ENCODE measurements at places on chromosomes 1 and 21.
A peak's percentile ranks its signal among the peaks of the same experiment; 100 is the strongest.

GRCh38 chr1:237685551-237685950 lies 205.2 kb downstream of the ZP4 start:
- no peak for DNase-seq

DNA sequence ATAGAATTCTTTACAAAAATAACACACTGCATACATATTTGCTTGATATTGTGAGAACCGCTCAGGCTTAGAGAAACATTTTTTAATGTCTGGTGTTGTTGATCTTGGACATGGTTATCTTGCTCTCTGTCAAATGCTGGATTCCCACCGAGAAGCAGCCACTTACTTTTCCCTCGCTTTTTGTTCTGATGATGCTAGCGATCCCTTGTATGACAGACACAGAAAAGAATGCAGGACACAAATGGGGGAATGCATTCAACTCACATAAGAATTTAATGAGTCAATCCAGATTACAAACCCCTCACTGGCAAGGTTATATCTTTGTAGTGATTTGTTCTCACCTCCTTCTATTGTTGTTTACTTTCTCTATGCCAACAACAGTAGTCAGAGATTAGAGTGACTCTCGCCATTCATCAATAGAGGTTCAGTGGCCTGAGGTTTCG lies 76.8 kb upstream of the AKT3 start:
- no peak for DNase-seq

GRCh38 chr1:41404308-41404761 lies 43.1 kb downstream of the FOXO6 start:
- peak; percentile 63 for DNase-seq

DNA sequence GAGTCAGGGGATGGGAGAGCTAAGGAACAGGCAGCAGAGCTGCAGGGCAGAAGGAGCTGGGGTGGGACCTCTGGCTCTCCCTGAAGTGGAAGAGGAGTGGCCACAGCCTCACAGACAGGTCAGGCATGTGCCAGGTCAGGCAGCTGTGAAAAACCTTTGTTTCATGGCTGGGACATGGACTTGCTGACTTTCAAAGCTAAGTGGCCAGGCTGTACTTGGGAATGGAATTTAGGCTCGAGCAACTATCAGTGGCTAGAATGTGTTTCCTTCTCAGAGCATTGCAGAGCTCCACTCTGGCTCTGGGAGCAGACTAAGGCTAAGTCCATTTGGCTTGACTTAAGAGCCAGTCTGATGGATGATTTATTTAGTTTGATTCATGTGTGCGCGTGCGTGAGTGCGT lies 385.1 kb downstream of the LMX1A start:
- no peak for DNase-seq

DNA sequence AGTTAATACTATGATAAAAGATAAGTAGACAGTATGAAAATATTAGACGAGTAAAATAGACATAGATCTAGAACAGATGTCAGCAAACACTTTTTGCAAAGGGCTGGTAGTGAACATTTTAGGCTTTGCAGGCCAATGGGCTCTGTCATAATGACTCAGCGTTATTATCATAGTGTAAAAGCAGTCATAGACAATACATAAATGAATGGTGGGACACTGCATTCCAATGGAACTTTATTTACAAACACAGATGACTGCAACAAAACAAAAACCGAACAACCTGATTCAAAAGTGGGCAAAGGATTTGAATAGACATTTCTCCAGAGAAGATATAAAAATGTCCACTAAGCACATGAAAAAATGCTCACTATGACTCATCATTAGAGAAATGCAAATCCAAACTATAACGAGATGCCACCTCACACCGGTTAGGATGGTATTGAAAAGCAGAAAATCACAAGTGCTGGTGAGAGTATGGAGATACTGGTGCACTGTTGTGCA lies 7.3 kb downstream of the GSTM5 start:
- DNase-seq: no peak

DNA sequence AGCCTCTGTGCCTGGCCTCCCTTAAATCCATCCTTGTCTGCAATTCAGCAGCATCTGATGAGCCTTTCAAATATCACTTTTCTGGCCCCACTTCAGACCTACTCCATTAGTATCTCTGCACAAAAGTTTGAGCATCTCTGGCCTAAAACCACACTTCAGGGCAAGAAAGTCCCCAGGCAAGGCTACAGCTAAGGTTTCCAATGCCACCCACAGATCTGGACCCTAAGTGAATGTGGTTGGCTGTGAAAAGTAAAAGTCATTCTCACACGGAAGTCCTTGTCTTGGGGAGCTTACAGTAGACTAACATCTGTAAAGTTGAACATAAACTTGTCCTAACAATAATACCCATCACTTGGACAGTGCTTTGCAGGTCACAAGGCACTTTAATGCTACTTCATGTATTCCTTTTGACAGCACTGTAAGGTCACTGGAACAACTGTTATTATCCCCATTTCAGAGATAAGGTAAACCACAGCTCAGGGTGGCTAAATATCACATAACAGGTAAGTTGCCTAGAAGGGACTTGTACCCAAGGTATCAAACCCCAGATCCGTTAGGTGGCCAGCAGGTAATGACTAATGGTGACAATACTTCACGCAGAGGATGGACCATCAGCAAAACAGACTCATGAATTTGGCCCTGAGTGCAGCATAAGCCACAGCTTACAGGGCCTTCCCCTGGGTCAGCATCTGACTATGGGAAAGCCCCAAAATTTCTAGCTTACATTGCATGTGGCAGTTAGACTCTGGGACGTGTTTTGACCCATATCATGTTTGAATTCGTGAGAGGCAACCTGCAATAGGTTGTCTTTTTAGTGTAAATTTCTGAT lies 356.0 kb downstream of the HHAT start:
- DNase-seq: no peak

DNA sequence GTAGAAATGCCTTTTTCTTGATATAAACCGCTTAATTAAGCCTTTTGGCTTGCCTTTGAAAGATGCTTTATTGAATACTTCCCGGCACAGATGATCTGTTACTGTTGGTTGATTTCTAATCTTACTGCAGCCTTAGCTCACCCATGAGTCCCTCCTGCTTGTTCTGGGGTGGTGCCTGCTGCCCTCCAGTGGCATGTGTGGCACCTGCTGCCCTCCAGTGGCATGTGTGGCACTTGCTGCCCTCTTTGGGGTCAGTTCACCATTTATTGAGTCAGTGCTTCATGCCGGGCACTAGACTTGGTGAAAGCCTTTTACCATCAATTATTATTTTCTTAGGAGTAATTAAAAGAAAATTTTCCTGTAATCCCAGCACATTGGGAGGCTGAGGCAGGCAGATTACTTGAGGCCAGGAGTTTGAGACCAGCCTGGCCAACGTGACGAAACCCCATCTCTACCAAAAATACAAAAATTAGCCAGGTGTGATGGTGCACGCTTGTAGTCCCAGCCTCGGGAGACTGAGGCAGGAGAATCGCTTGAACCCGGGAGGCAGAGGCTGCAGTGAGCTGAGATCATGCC lies 54.3 kb downstream of the ADARB1 start:
- peak; percentile 21 for DNase-seq

DNA sequence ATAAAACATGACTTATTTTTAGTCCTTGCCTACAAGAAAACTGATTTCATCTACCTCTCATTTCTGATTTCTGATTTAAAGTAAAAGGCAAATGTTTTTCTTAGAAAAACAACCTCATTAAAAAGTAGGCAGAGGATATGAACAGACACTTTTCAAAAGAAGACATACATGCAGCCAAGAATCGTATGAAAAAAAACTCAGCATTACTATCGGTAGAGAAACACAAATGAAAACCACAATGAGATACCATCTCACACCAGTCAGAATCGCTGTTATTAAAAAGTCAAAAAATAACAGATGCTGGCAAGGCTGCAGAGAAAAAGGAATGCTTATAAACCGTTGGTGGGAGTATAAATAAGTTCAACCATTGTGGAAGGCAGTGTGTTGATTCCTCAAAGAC lies 16.2 kb downstream of the ODR4 start:
- no peak for DNase-seq

DNA sequence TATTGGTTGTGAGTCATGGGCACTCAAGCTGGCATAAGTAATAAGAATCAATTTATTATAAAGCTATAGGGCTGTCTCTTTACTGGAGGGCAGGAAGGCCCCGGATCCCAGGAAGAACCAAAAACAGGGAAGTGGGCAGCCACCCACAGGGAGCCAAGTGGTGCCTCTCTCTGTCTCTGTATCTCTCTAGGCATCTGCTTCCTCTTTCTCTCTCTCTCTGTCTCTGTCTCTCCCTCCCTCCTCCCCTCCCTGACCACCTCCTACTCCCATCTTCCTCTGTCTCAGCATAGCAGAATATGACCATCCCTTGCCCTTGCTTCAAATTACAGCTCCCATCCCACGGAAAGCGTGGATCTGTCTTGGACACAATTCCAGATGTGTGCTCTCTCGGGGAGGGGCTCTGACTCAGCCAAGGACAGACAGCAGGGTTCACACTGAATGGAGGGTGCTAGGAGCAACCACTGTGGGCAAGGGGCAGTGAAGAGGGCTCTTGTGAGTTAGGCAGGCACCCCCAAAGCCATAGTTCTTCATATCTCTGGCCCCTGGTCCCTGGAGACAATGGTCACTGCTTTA lies 80.4 kb upstream of the LPGAT1 start:
- DNase-seq: no peak

DNA sequence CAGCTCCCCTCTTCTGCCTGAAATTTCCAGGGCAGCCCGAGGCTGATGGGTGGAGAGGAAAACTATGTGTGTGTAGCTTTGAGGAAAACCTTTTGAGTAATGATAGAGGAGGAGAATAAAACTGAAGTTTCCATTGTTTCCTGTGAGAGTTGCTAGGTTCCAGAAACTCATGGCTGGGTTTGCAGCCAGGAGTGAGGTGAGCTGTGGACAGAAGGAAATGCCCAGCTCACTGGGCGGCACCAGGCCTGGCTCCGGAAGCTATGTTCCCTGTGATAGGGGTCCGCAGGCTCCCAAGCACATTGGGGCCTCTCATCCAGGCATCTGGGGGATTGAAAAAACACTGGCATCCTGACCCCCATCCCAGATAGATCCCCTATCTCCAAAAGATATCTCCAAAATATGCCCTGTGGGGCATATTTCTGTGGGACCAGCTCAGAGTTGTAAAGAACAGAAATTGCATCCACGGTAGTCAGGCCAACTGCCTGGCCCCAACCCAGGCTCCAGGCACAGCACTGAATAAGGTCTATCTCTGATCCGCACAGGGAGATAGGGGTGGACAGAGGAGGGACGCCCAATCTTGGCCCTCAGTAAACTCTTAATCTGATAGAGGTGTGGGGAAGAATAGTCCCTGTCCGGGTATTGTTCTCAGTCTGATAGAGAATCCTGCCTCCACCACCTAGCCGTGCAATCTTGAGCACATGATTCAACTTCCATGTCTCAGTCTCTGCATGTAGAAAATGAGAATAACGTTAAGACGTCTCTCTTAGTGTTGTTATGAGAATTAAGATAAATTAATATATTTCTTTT lies 1.8 kb upstream of the HSPG2 start:
- no peak for DNase-seq

DNA sequence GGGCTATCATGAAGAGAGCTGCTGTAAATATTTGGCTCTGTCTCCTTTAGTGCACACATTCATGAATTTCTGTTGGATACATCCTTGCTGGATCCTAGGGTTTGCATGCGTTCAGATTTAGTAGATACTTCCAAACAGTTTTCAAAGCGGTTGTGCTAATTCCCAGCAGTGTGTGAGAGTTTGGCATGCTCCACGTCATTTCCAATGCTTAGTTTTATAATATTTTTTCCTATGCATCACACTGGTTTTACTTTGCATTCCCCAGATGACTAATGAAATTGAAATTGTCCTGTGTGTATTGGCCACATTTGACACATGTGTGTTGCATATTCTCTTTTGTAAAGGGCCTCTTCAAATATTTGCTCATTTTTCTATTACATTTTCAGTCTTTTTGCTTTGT lies 18.5 kb upstream of the AADACL3 start:
- no peak for DNase-seq

DNA sequence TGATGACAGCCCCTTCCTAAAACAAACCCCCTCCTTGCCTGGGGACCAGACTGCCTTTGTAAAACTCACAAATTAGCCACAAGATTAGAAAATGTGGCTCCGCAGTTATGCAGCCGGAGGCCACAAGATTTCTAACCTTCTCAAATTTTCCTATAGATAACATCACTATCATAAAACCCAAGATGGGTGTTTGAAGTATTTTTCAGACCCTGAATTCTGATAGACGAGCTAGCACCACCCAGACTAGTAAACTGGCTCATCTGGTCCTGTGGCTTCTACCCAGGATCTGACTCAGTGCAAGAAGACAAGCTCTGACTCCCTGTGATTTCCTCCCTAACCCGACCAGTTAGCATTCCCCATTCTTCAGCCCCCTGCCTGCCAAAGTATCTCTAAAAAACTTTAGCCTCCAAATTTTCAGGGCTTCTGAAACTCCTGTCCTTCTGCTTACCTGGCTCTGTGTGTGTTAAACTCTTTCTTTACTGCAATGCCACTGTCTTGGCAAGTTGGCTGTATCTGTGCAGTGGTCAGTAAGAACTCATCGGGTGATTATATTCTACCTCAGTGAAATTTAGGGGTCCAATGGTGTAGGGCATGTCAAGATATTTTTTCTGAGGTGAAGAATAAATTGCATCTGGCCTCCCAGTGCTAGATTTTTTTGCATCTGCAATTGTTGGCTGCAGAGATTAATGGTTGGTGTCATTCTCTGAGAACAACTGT lies 102.1 kb downstream of the S1PR1 start:
- no peak for DNase-seq

- peak; percentile 14 for DNase-seq
These were observed 56.2 kb upstream of the ENAH start for GRCh38 chr1:225709101-225709500.

DNA sequence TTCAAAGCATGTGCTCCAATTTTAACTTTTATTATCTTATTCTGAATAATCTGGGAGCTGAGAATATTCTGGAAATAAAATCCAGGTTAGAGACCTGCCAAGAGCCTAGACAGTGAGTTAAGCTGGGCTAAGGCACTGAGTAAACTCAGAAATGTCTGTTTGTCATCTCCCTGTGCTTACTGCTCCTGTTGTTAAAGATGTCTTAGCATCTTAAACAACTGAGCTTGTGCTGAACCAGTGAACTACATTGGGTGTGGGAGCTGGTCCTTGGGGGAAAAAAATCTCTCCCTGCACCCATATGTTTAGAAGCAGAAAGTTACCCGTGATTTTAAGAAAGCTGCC lies 25.0 kb upstream of the AHCYL1 start:
- DNase-seq: no peak

GRCh38 chr21:14630556-14631069 lies 84.5 kb upstream of the SAMSN1 start:
- no peak for DNase-seq

- no peak for DNase-seq
These were observed 254.7 kb upstream of the PTBP2 start for GRCh38 chr1:96466842-96467241.

DNA sequence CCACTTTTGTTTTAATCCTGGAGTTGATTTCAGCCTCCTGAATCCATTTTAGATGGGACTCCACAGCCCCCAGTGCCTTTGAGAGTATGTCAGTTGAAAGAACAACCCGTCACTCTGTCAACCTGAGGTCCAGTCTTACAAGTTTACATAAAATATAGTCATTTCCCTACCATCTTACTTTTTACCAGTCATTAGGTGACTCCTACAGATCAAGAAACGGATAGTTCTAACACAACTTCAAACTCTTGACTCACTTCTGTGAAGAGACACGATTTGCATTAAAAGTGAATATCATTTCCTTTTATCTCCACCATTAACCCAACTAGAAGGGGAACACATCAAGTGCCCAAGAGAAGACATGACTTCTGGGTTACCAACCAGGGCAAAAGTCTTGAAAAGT lies 147.1 kb downstream of the NTPCR start:
- no peak for DNase-seq
